ENCODE measurements at places on chromosomes 16 and 17. TPM values are rescaled to one million over a fixed set of nuclear protein-coding genes. Genes with fewer than 3 reads are reported as not detected.

DNA sequence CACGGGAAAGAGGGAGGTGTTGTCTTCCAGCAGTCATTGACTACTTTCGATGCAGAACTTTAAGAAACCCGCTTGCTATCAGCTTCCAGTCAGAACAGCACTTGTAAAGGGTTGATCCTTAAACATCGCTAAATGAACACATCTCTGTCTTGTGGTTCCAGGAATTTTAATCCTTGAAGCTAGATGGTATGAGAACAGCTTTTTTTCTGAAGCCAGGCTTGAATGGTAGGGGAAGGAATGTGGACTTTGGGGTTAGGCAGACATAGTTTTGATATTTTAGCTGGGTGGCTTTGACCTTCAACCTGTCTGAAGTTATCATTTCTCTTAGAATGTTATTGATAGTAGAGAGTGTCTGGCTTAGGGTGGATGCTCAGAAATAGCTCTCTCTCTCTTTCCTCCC lies 81.1 kb downstream of the RGS9 start:
- H3K4me1 ChIP-seq: no peaks in the 10 kb centered on the region
- H3K27ac ChIP-seq: no peak overlapping the region
- no peak for DNase-seq
- H3K27me3 ChIP-seq: no peaks in the 10 kb centered on the region

The MYO15A gene
- total RNA-seq: 0.59 TPM

GRCh38 chr16:1610899-1611632 lies 806 bp downstream of the IFT140 start:
- H3K27me3 ChIP-seq: no peaks in the 10 kb centered on the region
- peaks cover 24% of the 10 kb centered on the region for H3K4me1 ChIP-seq
- no peak for DNase-seq
- no peaks in the 10 kb centered on the region for H3K36me3 ChIP-seq
- H3K27ac ChIP-seq: peak overlapping the region; percentile 80

The FOXK2 gene
- total RNA-seq: 19.7 TPM

GRCh38 chr16:62137996-62138395 lies 101.8 kb upstream of the CDH8 start:
- H3K4me3 ChIP-seq: no peak overlapping the region
- no peaks in the 10 kb centered on the region for H3K4me1 ChIP-seq
- no peak for DNase-seq
- H3K36me3 ChIP-seq: no peaks in the 10 kb centered on the region
- no peaks in the 10 kb centered on the region for H3K27me3 ChIP-seq

DNA sequence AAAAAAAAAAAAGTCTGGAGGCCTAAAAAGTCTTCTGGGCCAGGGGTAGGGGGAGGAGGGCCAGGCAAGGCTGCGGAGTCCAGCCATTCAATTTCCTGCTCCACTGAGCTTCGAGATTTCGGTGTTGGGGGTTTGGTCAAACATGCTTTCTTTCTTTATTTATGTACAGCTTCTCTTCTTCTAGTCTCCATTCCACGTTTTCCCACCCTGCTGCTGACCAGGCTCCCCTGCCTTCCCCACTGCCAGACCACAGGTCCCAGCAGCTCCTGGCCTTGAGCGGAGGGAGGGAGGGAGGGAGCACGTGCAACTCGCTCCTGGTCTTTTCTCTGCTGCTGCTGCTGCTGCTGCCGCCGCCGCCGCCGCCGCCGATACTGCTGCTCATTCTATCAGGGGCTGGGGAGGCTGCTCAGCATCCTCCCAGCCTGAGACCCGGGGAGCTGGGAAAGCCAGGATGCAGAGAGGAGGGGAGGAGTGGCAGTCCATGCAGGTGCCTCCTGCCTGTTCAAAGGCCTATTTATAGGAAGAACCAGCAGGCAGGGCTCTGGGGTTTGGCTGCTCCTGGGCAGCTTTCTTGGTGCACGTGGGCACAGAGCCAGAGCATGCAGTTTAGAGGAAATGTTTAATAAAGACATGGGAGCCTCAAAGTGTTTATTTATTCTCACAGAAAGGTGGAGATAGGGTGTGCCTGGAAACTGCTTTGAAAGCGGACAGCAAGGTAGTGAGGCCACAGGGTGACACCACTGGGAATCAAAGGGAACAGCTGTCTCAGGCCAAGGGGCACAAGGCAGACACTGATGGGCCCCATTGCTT lies 23.4 kb upstream of the ZFHX3 start:
- H3K27ac ChIP-seq: peak overlapping the region; percentile 84
- no peaks in the 10 kb centered on the region for H3K36me3 ChIP-seq
- peaks cover 6% of the 10 kb centered on the region for H3K4me1 ChIP-seq
- H3K4me3 ChIP-seq: no peak overlapping the region

DNA sequence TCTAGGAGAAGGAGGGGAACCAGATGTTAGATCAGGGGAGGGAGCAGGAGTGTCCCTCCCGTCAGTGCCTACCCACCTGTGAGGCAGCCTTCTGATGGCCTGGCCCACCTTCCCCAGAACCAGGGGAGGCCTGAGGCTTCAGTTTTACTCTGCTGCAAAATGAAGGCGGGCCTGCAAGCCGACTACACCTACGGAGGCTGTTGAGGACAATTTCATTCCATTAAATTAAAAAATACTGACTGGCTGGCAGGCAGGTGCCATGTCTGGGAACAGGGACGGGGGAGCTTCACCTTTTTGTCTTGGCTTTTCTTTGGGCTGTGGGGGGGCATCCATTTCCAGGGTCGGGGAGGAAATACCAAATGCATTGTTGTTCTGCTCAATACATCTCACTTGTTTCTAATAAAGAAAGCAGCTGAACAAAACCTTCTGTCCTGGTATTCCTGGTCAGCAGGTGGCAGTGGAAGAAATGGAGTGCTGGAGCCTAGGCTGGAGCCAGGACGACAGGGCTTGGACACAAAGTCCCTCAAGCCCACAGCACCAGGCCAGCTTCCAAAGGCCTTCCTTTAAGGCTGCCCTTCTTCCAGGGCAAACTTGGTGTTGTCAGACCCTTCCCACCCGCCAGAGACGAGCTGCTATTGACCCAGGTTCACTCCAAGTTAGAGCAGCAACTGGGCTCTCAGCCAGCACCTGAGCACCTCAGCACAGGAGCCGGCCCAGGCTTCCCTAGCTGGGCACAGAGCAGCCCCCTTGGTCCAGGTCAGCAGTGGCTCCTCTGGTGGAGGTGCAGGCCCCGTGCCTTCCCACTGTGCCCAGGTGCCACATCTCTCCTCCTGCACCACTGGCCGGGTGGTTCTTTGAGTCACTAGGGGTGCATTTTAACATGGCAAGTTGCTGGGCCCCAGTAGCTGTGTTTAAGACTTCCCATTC lies 23.5 kb downstream of the PLCD3 start:
- H3K27me3 ChIP-seq: no peaks in the 10 kb centered on the region
- H3K4me3 ChIP-seq: no peak overlapping the region
- DNase-seq: no peak
- H3K36me3 ChIP-seq: no peaks in the 10 kb centered on the region

GRCh38 chr17:45844695-45845375 lies at the start of gene SPPL2C:
SPPL2C (plus strand) TSS chr17:45844881; CDS start chr17:45844907, 26 bp downstream.
- no peak within 1 kb of the TSS for H3K4me3 ChIP-seq
- H3K27me3 ChIP-seq: no peaks in the 10 kb centered on the region
- no peaks in the 10 kb centered on the region for H3K4me1 ChIP-seq
- no peak within 1 kb of the TSS for H3K27ac ChIP-seq
- H3K36me3 ChIP-seq: no peaks in the 10 kb centered on the region

The BEAN1 gene
- 0.41 TPM for total RNA-seq

DNA sequence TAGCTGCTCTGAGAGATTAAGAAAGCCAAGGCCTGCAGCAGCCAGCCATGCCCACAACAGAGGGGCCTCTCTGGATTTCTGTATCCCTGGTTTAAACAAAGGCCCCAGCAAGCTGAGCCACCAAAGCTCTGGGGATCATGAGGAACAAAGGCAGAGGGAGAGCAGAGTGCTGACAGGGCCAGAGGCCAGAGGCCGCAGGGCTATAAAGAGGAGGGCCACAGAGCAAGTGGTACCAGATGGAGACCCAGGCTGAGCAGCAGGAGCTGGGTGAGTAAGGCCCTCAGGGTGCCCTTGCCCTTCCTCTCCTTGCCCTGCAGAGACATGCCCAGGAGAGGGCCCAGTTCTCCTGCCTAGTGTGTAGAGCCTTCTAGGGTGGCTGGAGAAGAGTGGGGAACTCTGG lies at the start of gene CRYBA1:
Gene CRYBA1 (plus strand): TSS at position 232 of the 400 bp plus-strand sequence. CDS start 5 bp downstream, at position 237.
- no peaks in the 10 kb centered on the region for H3K27me3 ChIP-seq
- H3K36me3 ChIP-seq: no peaks in the 10 kb centered on the region
- peaks cover 2% of the 10 kb centered on the region for H3K4me1 ChIP-seq
- DNase-seq: no peak

The KRTAP4-6 gene
- not detected for total RNA-seq

DNA sequence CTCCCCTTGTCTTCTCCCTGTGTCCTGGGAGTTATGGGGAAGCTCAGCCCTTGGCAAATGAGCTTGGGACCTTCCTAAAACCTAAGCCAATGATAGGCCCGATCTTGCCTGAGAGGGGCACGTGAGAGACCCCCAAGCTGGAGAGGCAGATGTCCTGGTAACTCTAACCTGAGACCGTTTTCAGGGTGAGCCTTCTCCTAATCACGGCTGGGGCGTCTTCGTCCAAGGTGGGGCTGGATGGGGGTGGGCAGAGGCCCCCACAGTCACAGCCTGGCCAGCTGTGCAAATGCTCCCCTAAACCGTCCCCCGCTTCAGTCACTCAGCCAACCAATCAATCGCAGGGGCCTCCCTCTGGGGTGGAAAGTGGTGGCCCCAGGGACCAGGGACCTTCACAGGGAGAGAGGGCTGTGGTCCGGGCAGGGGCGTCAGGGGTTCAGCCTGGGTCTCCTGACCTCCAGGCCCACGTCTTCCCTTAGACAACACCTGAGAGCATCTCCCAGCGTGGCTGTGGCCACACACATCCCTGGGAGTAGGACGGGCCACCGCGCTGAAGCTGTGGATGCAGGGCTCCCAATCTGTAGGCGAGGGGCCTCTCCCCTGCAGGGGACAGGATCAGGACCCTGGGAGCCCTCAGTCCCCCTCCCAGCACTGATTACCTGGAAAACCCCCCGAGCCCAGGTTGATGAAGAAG lies 30.6 kb downstream of the ACTG1 start:
- H3K4me3 ChIP-seq: peak overlapping the region; percentile 12
- no peak for DNase-seq
- H3K27me3 ChIP-seq: no peaks in the 10 kb centered on the region
- no peak overlapping the region for H3K27ac ChIP-seq
- H3K36me3 ChIP-seq: no peaks in the 10 kb centered on the region

GRCh38 chr16:2056681-2057407 lies 9.1 kb downstream of the TSC2 start:
- no peaks in the 10 kb centered on the region for H3K4me1 ChIP-seq
- H3K4me3 ChIP-seq: no peak overlapping the region
- H3K27me3 ChIP-seq: no peaks in the 10 kb centered on the region
- peaks cover 17% of the 10 kb centered on the region for H3K36me3 ChIP-seq
- DNase-seq: no peak

DNA sequence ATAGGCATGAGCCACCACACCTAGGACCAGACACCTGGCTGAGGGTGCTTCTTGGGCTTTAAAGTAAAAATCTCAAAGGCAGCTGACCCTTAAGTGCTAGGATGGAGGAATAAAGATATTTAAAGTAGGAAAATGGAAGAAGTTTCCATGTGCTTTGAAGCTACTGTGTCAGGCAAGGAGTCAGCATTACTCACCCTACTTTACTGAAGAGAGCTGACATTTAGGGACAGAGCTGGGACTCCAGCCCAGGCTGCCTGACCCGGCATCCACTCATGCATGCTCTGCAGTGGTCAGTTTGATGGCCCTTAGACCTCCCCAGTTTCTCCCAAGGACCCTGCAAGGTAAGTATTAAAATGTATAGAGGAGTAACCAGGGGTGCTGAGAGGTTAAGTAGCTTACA lies 124.7 kb upstream of the PLCG2 start:
- H3K27ac ChIP-seq: no peak overlapping the region
- DNase-seq: no peak
- no peak overlapping the region for H3K4me3 ChIP-seq
- no peaks in the 10 kb centered on the region for H3K27me3 ChIP-seq
- H3K36me3 ChIP-seq: peaks cover 11% of the 10 kb centered on the region

- no peak overlapping the region for H3K27ac ChIP-seq
- H3K36me3 ChIP-seq: peaks cover 12% of the 10 kb centered on the region
- H3K4me1 ChIP-seq: peaks cover 4% of the 10 kb centered on the region
- DNase-seq: no peak
These were observed 3.6 kb downstream of the MAPK7 start for GRCh38 chr17:19381741-19382444.

- H3K27ac ChIP-seq: no peak overlapping the region
- peaks cover 5% of the 10 kb centered on the region for H3K4me1 ChIP-seq
- H3K4me3 ChIP-seq: no peak overlapping the region
These were observed 5.8 kb upstream of the DHRS13 start for GRCh38 chr17:28908640-28909167.

GRCh38 chr17:16377941-16378341 lies 3.0 kb upstream of the UBB start:
- no peaks in the 10 kb centered on the region for H3K27me3 ChIP-seq
- peak overlapping the region; percentile 56 for H3K27ac ChIP-seq
- H3K36me3 ChIP-seq: no peaks in the 10 kb centered on the region
- no peak for DNase-seq
- H3K4me3 ChIP-seq: no peak overlapping the region

GRCh38 chr16:10971560-10971961 lies 27.2 kb downstream of the CLEC16A start:
- no peaks in the 10 kb centered on the region for H3K27me3 ChIP-seq
- DNase-seq: no peak
- no peaks in the 10 kb centered on the region for H3K4me1 ChIP-seq
- H3K36me3 ChIP-seq: no peaks in the 10 kb centered on the region

DNA sequence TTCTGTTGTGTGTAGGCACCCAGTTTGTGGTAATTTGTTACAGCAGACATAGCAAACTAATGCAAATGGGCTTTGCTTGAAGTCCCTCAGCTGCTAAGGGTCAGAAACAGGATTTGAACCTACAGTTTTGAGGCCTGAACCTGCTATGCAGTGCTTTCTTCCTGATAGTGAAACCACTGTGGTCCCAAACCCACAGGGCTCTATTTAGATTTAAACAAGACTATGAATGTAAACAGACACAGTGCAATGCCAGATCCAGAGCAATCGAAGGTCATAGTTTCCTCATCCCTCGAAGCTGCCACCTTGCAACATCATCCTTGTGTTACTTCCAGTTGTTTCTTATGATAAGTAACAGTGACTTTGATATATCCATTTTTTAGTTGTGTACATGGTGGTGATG lies 630.2 kb downstream of the WWOX start:
- DNase-seq: no peak
- H3K27me3 ChIP-seq: no peaks in the 10 kb centered on the region
- no peak overlapping the region for H3K4me3 ChIP-seq
- no peaks in the 10 kb centered on the region for H3K36me3 ChIP-seq
- H3K27ac ChIP-seq: no peak overlapping the region

DNA sequence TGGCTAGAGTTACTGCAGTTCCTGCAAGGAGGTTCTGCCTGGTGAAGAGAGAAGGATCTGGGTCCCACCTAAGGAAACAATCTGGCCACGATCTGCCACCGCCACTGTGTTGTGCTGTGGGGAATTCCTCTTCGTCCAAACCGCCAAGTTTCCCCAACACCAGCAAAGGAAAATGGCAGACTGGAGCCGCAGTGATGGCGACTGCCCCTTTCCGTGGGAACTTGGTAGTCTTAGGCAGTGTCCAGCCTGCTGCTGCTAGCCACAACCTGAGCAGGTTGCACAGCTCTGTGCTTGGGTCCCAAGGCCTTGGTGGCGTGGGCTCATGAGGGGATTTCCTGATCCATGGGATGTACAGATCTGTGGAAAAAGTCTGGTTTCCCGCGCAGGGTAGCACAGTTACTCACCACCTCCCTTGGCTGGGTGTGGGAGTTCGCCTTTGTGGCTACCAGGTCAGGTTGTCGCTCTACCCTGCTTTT lies 28.6 kb downstream of the NFATC3 start:
- H3K27me3 ChIP-seq: no peaks in the 10 kb centered on the region
- DNase-seq: no peak
- no peaks in the 10 kb centered on the region for H3K4me1 ChIP-seq
- no peak overlapping the region for H3K4me3 ChIP-seq
